Stimulated activated naive CD4-positive, alpha-beta T cell treated with Interleukin-2 at 50 U/mL for 16 hours (primary cell): ENCODE measurements at places on chromosomes 6 and 20.

- peak; percentile 4 for DNase-seq
Measured at GRCh38 chr6:28251661-28252008, 434 bp downstream of the ZKSCAN4 start.

DNA sequence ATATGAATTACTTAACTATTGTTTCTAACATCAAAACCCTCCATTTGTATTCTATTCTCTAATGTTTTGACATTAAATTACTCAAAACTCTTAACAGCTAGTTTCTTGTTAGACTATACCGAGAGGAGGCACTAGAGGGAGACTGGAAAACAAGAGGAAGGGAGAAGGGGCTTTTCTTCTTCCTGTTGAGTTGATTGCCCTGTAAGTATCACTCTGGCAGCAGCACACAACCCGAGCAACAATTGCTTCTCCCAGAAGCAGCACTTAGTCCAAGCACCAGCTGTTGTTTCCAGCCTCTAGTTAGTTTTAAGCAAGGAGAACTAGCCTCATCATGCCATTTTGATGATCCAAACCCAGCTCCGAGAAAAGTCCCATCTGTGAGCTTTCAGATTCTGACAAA is 603.8 kb downstream of the PRKN start:
- DNase-seq, result no peak

GRCh38 chr20:48238781-48239180 is 453.5 kb upstream of the SULF2 start:
- no peak for DNase-seq

GRCh38 chr6:54188846-54189245 is 77.6 kb downstream of the MLIP start:
- DNase-seq, result no peak

GRCh38 chr6:144302701-144303372 is 17.7 kb downstream of the UTRN start:
- DNase-seq, result no peak

DNA sequence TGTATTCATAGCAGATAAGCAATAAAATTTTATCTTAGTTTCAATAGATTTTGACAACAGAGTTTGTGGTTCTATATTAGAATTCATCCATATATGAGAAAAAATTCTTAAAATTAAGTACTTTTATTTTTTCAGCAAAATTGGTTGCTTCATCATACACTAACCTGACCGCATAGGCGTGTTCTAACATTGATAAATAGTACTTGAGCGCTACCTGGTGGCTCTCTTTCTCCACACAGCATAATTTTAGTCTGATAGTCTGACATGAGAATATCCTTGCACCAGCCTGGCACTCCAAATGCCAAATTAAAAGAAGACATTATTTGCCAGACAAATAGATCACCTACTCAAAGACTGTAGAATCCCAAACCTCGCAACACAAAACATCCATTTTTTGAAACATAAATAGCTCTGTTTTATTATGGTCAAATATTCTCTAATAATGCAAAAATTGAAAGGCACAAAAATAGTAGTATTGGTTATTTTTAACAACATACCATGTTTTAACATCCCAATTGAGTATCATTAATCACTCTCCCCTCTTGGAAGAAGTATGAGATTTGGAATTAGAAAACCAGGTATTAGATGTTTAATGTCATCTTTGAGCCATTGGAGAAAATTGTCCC is 33.0 kb upstream of the FILIP1 start:
- DNase-seq, result peak; percentile 35

GRCh38 chr6:155261111-155261900 is 2.5 kb upstream of the CLDN20 start:
- no peak for DNase-seq

- no peak for DNase-seq
Measured at GRCh38 chr6:35151466-35151865, 10.3 kb upstream of the TCP11 start.

DNA sequence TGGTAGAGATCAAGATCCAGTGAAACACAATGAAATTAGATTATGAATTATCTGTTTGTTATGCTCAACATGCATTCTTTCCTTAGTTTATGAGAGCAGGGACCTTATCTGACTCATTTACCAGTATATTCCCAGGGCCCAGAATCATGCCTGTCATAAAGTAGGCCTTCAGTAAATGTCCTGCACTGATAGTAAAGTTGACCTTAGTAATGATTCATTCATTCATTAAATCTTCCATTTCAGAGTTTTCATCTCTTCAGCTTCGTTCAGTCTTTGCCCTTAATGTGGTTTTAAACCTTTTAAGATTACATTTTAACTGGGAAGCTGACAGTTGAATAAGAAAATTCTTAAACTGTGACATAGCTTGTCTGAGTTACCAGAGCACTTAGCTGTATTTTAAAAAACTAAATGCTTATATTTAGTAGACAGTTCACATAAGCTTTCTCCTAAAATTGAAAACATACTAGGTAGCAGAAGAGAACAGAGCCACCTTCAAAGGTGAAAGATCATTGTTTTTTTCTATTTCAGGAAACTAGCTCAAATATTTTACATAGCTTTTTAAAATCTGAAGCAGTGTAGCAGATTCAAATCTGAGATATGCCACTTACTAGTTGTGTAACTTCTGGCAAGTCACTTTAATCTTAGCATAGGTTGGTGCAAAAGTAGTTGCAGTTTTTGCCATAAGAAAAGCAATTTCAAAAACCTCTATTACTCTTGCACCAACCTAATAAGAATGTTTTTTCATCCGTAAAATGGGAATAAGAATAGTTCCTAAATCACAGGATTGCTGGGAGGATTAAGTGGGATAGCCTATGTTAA is 41.4 kb downstream of the MCM8 start:
- DNase-seq, result no peak

DNA sequence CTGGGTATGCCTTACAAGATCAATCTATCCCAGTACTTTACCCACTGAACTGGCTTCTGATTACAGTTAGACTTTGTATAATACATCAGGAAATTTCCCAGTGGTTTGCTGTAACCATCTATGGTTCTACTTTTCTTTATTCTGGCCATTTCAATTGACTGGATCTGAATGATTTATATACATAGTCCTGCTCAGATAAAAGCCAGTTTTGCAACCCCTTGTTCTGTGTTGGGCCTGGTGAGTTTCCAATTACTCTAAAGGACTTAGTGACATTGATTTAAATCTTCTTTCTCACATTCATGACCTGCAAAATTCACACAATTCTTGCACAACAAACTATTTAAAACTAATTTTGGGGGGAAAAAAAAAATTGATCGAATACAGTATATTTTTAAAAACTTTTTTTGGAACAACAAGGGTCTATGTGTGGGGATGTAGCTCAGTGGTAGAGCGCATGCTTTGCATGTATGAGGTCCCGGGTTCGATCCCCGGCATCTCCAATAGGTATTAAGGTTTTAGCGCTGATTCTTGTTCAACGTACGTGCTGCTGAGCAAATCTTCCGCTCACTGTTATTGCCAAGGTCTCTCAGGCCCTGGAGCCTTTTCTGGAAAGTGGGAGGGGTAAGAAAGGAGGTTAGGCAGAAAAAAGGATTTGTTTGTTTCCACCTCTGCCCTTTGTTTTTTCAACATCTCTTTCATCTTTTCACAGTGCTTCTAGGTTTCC is 117.5 kb downstream of the GPX5 start:
- no peak for DNase-seq

GRCh38 chr6:116624036-116624805 is 7.9 kb downstream of the RSPH4A start:
- no peak for DNase-seq

DNA sequence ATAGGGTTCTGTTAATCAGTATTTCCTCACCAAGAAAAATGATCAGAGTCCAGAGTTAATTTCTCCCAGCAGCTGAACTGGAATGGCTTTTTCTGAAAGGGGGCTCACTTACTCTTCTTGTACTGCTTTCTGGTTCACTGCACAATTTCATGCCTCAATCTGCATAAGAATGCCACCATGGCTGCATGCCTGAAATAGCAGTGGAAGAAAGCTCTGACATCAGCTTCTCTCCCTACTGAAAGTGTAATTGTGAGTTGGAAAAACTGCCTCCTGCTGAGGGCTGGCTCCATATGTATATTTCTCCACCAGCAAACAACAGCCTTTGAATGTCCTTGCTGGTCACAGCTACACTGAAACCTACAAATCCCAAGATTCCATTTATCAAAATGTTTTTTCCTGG is 1027.2 kb upstream of the GJE1 start:
- DNase-seq, result no peak

GRCh38 chr20:11677836-11678235 is 239.9 kb upstream of the BTBD3 start:
- DNase-seq, result no peak

DNA sequence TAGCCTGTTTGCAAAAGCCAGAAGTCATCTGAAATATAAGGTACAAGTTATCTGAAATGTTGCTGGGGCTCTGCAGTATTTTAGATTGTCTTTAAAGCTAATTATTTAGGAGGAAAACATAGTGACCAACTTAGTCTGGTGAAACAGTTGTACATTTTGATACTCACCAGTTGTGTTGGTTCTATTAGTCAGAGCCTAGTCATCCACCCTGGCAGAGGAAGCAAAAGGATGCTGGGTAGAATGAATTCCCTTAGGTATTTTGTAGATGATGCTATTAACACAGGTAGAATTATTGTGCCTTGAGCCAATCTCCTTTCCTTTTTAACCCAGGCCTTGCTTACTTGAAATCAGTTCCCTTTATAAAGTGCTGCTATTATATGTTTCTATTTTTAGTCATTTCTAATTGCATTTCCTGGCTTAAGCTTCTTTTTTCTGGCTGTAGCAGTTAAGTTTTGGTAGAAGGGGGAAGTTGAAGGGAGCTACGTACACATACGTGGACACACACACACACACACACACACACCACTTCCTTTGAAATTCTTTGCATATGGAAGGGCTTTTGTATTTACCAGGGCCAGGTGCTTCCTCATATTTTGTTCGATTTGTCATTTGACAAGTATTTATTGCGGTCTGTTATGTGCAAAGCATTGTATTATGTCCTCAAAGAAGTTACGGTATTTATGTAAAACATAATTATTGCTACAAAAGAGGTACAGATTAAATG is 82.4 kb downstream of the RTN4IP1 start:
- no peak for DNase-seq

- DNase-seq, result no peak
Measured at GRCh38 chr20:21713901-21714296, 8.4 kb downstream of the PAX1 start.

GRCh38 chr20:43271980-43272379 is 82.3 kb upstream of the PTPRT start:
- DNase-seq, result no peak

DNA sequence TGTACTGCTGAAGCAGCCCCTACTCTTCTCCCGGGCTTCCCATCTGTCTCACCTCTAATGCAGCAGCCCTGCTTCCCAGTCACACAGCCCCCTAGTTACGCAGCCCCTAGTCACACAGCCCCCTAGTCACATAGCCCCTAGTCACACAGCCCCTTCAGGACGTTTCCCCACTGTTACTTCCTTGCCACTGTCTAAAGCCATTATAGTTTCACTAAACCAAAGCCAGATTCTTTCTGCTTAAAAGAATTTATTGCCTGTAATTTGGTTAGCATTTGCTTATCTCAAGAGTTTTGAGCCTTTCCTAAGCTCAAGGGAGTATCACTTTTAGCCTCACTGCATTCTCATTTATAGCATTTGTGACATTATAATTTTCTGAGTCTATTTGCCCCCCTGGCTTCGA is 127.9 kb downstream of the LMBRD1 start:
- no peak for DNase-seq

- DNase-seq, result no peak
Measured at GRCh38 chr6:145758113-145758512, 22.8 kb upstream of the EPM2A start.

GRCh38 chr20:52975803-52976531 is 3.8 kb downstream of the TSHZ2 start:
- DNase-seq, result no peak

- peak; percentile 25 for DNase-seq
Measured at GRCh38 chr20:49699200-49699992, 14.3 kb downstream of the B4GALT5 start.

- DNase-seq, result peak; percentile 33
Measured at GRCh38 chr20:25247518-25247955, 348 bp upstream of the PYGB start.

GRCh38 chr6:6575143-6575542 is 13.4 kb upstream of the LY86 start:
- DNase-seq, result no peak

- no peak for DNase-seq
Measured at GRCh38 chr20:41716436-41716835, 98.3 kb upstream of the CHD6 start.

- no peak for DNase-seq
Measured at GRCh38 chr6:10685092-10685915, 9.1 kb downstream of the C6orf52 start.

- DNase-seq, result no peak
Measured at GRCh38 chr6:108235127-108235526, 25.7 kb downstream of the SNX3 start.

GRCh38 chr6:96212066-96212465 is 196.3 kb downstream of the FUT9 start:
- DNase-seq, result no peak

DNA sequence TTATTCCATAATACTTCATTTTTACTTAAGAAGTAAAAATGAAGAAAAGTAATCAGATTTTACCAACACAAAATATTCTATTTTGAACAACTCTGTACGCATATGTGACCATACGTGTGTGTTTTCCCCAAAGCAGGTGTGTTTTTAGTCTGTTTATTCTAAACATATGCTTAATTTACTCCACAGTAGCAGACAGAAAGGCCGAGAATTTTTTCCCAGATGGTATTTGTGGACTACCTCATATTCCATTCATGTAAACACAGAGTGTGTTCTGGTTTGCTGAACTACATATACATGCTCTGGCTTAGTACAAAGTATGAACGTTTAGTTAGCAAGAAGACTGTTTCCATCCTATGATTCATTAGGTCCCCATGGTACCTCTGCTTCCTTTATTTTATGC is 233.3 kb upstream of the RUNX2 start:
- DNase-seq, result no peak

GRCh38 chr6:22334778-22335177 is 37.9 kb upstream of the PRL start:
- DNase-seq, result no peak

GRCh38 chr6:106764353-106764980 is 135.1 kb downstream of the QRSL1 start:
- no peak for DNase-seq

GRCh38 chr20:63635431-63636141 is 8.7 kb upstream of the GMEB2 start:
- peak; percentile 64 for DNase-seq

- DNase-seq, result no peak
Measured at GRCh38 chr20:18176318-18176785, 38.7 kb downstream of the KAT14 start.
